ENCODE measurements at places on chromosomes 6 and 20. TPM values are rescaled to one million over a fixed set of nuclear protein-coding genes. Genes with fewer than 3 reads are reported as not detected.

COX4I2 gene
- not detected for total RNA-seq

RBM39 gene
- total RNA-seq = 200 TPM

SPATA25 gene
- 0.83 TPM for total RNA-seq

ZNF165 gene
- total RNA-seq = 1.4 TPM

PLA2G7 gene
- not detected for total RNA-seq

DCDC2 gene
- 2.0 TPM for total RNA-seq

PKIB gene
- 0.54 TPM for total RNA-seq

MTG2 gene
- 37.4 TPM for total RNA-seq

LY6G6C gene
- 0.42 TPM for total RNA-seq

ATP9A gene
- 10.8 TPM for total RNA-seq

COL9A1 gene
- total RNA-seq = not detected

CCR6 gene
- 0.14 TPM for total RNA-seq

ERMARD gene
- 8.0 TPM for total RNA-seq

FAM120B gene
- total RNA-seq = 11.1 TPM

TNFRSF21 gene
- total RNA-seq = 17.7 TPM

EZR gene
- total RNA-seq = 375 TPM

All from A549 treated with ZK216348 at 1 μM for 4 hours (cell line).